ENCODE measurements at places on chromosomes 12 and 14.
A peak's percentile ranks its signal among the peaks of the same experiment; 100 is the strongest.

GRCh38 chr12:127494961-127495915 lies 771.7 kb upstream of the TMEM132C start:
- DNase-seq, result no peak

DNA sequence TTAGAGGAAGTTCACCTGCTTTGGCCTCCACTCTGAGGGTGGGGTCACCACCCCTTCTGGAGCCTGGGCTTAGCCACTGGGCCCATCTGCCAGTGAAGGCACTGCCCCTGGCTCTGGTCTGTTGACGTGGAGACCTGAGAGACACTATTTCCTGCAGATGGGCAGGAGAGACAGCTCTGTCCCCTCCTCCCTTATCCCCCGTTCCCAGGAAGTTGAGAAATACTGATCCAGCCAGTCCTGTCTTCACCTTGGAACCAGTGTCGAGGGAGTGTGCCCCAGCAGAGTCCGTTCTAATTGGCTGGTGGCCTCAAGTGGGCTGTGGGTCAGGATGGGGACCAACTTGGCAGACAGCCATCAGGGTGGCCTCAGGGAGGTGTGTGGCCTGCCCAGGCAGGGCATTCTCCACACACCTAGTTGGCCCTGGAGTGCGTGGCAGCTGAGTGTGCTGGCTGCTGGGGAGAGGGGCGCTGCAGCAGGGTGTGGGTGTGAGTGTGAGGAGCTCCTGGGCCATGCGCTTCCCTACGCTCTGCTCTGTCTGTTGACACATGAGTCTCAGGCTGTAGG lies 25.4 kb downstream of the CLSTN3 start:
- DNase-seq, result no peak

- no peak for DNase-seq
These were observed 84.2 kb downstream of the GCH1 start for GRCh38 chr14:54818201-54819133.

GRCh38 chr12:50296554-50296953 lies 13.2 kb upstream of the LIMA1 start:
- no peak for DNase-seq

GRCh38 chr12:109710205-109710746 lies 3.3 kb upstream of the FAM222A start:
- DNase-seq, result no peak

GRCh38 chr12:94140556-94140955 lies 7.8 kb upstream of the PLXNC1 start:
- peak; percentile 51 for DNase-seq

- DNase-seq, result no peak
These were observed 1115.8 kb upstream of the ATXN7L3B start for GRCh38 chr12:73421832-73422231.

DNA sequence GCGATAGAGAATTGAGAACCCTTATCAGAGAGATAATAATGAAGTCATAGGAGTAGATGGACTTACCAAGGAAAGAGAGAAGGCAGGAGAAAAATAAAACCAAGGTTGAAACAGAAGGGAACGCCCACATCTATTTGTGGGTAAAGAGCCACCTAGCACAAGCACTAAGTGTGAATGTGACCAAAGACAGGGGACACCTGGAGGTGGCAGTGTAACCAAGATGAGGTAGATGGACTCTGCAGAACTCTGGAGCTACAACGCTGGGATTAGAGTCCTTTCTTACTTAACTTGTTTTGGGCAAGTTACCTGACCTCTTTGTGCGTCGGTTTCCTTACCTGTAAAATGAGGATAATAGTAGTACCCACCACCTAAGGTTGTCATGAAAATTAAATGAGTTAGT lies 101.9 kb downstream of the SLC5A8 start:
- no peak for DNase-seq

DNA sequence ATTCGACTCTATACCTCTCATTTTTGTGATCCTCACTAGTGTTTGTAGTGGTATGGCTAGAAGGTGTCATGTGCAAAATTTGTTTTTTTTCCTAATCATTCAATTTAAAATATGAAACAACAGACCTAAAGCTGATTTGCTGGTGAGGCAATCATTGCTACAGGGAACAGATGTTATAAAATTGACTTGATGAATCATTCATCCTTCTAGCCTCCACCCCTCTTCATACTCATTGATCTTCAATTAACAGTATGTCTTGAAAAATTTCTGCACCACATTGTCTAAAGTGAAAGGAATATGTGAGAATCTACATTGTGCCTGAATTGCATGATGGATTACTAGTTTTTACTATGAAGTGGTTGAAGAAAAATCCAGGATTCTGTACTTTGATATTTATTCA lies 349.0 kb upstream of the NAV3 start:
- no peak for DNase-seq

DNA sequence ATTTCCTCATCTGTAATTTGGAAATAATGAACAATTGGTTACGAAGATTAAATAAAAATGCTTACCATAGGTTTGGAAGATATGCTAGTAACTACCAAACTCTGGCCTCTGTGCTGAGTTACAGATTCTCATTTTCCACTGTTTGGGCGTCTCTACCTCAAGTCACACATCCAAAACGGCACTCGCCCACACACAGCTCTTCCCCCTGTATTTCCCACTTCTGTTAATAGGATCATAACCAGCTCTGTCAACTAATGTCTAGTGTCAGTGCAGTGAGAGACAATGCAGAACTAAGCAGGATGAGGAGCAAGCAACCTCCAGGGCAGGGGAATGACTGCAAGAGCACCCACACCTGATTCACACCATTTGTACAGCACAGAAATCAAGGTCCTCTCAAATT lies 10.9 kb upstream of the SYCP3 start:
- DNase-seq, result no peak

- DNase-seq, result peak; percentile 22
These were observed 353.7 kb downstream of the APAF1 start for GRCh38 chr12:98998697-98999299.

DNA sequence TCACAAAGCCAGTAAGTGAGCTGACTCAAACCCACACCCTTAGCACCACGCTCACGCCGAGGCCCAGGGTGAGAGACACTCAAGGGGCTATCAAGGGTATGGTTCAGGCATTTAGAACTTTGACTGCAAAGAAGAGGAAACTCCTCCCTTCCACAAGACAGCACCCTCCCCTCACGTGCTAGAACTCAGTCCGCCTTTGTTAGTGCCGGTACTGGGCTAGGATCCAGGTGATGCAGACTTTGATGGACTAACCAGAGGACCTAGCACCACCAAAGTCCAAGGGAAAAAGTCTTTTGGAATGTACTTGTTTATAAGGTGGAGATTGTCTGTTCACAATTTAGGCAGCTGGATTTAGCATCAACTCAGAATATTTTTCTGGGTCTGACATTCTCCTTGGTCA lies 33.7 kb downstream of the VWF start:
- DNase-seq, result no peak

- DNase-seq, result no peak
These were observed 539 bp upstream of the HMGA2 start for GRCh38 chr12:65823513-65824375.

DNA sequence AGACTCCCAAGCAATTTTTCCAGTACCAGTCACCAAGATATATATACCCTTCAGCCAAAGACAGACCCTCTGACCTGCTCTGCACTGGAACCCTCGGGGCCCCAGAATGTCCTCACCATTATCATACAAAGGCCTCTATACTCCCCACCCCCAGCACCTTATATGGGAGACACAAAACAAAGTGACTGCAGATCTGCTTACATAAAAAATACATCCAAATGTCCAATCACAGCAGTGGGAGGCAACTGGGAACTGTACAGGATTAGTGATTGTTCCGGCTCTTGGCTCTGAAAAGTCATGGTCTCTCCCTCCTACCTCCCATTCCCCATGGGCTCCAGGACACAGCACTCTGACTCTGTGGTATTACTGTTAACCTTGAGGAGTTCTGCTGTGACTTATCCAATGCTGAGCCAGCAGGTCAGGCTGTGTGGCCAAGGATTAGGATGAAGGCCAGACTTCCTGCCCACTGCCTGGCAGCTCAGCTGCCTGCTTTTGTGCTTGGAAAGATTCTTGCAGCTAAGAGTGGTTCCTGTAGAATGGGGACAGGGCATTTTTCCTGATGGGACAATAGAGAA lies 13.7 kb downstream of the OXA1L start:
- DNase-seq, result no peak
